ENCODE measurements at places on chromosomes 1 and 21.

DNA sequence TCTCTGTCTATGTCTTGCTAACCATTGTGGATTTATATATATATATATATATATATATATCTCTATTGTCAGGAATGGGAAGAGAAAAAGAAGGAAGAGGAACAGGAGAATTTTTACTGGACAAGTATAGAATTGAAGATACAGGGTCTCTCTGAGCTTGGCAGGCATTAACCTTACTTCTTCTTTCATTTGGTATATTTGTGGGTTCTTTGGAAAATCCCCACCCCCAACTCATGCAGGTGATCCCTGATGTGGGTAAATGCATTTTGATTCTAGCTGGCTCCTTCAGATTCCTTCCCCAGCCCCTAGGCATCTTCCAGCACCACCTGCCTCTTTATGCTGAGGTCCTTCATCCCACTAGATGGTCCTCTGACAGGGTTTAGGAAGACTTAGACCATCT, 78.8 kb upstream of the TRABD2B start:
- no peak for DNase-seq

GRCh38 chr1:168824418-168825065, 95.5 kb upstream of the DPT start:
- DNase-seq, result peak; percentile 12

DNA sequence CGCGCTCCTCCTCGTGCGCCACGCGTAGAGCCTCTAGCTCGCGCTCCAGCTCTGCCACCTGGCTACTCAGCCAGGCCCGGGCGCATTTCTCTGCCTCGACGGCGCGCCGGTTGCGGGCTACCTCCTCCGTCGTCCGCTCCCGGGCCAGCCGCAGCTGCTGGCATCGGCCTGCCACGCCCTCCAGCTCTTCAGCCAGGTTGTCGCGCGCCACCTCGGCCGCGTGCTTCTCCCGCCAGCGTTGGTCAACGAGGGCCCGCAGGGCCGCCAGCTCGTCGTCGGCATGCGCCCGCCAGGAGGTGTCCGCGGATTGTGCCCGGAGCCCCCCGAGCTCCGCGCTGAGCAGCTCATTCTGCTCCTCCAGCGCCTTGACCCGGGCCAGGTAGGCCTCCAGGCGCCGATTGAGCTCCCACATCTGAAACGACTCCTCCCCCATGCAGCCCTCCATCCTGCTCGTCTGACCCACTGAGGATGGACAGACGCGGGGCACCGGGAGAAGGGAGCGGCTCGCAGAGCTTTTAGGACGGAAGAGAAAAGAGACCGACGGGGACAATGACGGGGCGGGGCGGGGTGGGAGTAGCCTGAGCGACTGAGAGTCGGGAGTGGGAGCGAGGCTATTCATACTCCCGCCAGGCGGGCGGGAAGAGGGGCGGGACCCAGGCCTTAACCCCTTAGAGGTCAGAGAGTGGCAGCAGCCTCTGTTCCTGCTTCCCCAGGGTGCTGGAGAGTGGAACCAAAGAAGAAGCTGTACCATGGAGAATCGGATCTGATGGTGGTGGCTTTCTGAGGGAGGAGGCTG, at the start of gene NES:
NES (minus strand) TSS at position 588 of the 796 bp plus-strand sequence; CDS start at position 445, 143 bp downstream.
- DNase-seq, result no peak

DNA sequence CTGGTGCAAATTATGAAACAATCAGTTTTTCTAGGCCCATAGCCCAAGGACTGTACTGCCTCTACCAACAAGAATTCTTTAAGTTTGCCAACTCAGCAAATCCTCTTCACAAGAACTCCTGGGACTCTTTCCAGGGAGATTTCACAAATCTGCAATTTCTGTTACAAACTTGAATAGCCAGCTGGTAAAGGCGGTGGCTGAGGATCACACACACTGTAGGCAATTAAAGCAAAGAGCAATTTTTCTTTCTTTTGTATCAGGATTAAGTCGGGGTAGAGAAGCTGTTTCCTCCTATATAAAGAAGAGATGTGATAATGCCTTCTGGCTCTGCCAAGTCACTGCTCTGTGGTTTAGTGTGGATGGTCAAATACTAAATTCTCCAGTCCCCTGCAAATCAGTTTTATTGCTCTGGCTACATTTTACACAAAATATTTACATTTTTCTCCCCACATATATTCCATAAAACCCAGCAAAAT, 1.7 kb downstream of the ALDH9A1 start:
- DNase-seq, result no peak

DNA sequence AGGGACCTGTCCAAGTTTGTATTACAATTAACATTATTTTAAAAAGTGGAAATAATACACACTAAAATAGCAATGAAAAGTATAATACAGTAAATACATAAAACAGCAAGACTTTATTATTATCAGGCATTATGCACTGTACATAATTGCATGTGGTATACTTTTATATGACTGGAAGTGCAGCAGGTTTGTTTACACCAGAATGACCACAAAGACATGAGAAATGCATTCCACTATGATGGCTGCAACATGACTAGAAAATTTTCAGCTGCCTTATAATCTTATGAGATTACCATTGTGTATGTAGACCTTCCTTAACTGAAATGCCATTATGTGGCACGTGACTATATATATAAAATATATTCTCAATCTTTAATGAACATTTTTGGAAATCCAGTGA, 1699.6 kb downstream of the KCNT2 start:
- no peak for DNase-seq

- DNase-seq, result no peak
These were observed 16.1 kb upstream of the SHCBP1L start for GRCh38 chr1:182968836-182969734.
